ENCODE measurements at places on chromosomes 7 and 10.

GRCh38 chr10:1058017-1058416 is 1.8 kb downstream of the WDR37 start:
- H3K4me1 ChIP-seq, result peaks cover 61% of the 10 kb centered on the region
- H3K27ac ChIP-seq, result no peak overlapping the region
- H3K27me3 ChIP-seq, result no peaks in the 10 kb centered on the region
- peak overlapping the region; percentile 89 for H3K4me3 ChIP-seq
- DNase-seq, result no peak
- H3K36me3 ChIP-seq, result no peaks in the 10 kb centered on the region

- peaks cover 14% of the 10 kb centered on the region for H3K27me3 ChIP-seq
- no peak overlapping the region for H3K4me3 ChIP-seq
- no peaks in the 10 kb centered on the region for H3K4me1 ChIP-seq
- H3K36me3 ChIP-seq, result no peaks in the 10 kb centered on the region
- no peak overlapping the region for H3K27ac ChIP-seq
- no peak for DNase-seq
Observed at GRCh38 chr7:43364391-43364790, 218.5 kb upstream of the STK17A start.

DNA sequence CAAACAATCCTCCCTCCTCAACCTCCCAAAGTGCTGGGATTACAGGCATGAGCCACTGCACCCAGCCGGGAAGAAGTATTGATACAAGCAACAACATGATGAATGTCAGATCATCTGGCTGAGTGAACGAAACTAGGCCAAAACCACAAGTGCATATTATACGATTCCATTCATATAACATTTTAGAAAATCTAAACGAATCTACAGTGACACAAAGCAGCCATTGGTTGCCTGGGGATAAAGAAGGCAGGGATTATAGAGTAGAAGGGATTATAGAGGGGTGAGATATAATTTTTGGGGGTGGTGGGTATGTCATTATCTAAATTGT is 11.5 kb upstream of the RHBDD2 start:
- H3K4me3 ChIP-seq, result no peak overlapping the region
- H3K27me3 ChIP-seq, result peaks cover 6% of the 10 kb centered on the region
- peaks cover 14% of the 10 kb centered on the region for H3K4me1 ChIP-seq
- H3K36me3 ChIP-seq, result no peaks in the 10 kb centered on the region
- DNase-seq, result no peak
- H3K27ac ChIP-seq, result peak overlapping the region; percentile 19

DNA sequence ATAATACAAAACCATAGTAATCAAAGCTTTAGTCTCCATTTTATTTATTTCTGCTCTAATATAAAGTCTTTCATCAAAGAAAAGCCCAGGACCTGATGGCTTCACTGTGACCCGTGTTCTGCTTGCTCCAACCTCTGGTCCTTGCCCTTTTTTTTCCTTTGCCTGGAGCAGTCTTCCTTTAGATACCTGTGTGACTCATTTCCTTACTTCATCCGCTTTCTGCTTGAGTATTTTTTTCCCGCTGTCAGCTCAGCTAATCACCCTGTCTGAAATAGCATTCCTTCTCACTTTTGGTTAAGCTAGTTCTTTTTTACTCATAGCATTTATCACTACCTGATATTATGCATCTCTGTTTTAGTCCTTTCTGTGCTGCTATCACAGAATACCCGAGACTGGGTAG is 194.8 kb downstream of the ABCA13 start:
- H3K27me3 ChIP-seq, result peaks cover 14% of the 10 kb centered on the region
- H3K27ac ChIP-seq, result no peak overlapping the region
- no peak for DNase-seq
- no peaks in the 10 kb centered on the region for H3K4me1 ChIP-seq
- no peak overlapping the region for H3K4me3 ChIP-seq

- H3K36me3 ChIP-seq, result no peaks in the 10 kb centered on the region
- no peak overlapping the region for H3K4me3 ChIP-seq
- H3K4me1 ChIP-seq, result peaks cover 10% of the 10 kb centered on the region
- H3K27me3 ChIP-seq, result peaks cover 9% of the 10 kb centered on the region
- no peak for DNase-seq
Observed at GRCh38 chr10:17428351-17429097, 25.9 kb downstream of the ST8SIA6 start.

GRCh38 chr7:44977304-44977958 is 1.4 kb downstream of the MYO1G start:
- peaks cover under 1% of the 10 kb centered on the region for H3K36me3 ChIP-seq
- no peak for DNase-seq
- H3K4me3 ChIP-seq, result no peak overlapping the region

DNA sequence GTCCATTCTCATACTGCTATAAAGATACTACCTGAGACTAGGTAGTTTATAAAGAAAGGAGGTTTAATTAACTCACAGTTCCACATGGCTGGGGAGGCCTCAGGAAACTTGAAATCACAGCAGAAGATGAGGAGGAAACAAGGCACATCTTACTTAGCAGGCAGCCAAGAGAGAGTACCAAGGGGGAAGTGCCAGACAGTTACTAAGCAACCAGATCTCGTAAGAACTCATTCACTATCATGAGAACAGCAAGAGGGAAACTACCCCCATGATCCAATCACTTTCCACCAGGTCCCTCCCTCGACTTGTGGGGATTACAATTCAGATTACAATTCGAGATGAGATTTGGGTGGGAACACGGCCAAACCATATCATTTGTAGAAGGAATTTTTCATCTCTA is 36.3 kb downstream of the NHLRC2 start:
- no peak for DNase-seq
- peaks cover 15% of the 10 kb centered on the region for H3K36me3 ChIP-seq
- peaks cover 51% of the 10 kb centered on the region for H3K4me1 ChIP-seq
- peak overlapping the region; percentile 68 for H3K27ac ChIP-seq

- no peak overlapping the region for H3K27ac ChIP-seq
- DNase-seq, result peak; percentile 25
- H3K4me1 ChIP-seq, result peaks cover 24% of the 10 kb centered on the region
- no peak overlapping the region for H3K4me3 ChIP-seq
- no peaks in the 10 kb centered on the region for H3K36me3 ChIP-seq
- H3K27me3 ChIP-seq, result no peaks in the 10 kb centered on the region
Observed at GRCh38 chr7:129959471-129960203, 6.9 kb upstream of the UBE2H start.

GRCh38 chr7:103150192-103150591 is 1.3 kb upstream of the NAPEPLD start:
- H3K27me3 ChIP-seq, result no peaks in the 10 kb centered on the region
- no peak overlapping the region for H3K27ac ChIP-seq
- H3K4me3 ChIP-seq, result no peak overlapping the region
- peaks cover 35% of the 10 kb centered on the region for H3K4me1 ChIP-seq
- DNase-seq, result no peak
